Hematopoietic multipotent progenitor cell treated with erythropoietin and hydrocortisone succinate and interleukin-3 and kit ligand, for 6 days (in vitro differentiated cells): ENCODE measurements at places on chromosomes 13 and 19.

DNA sequence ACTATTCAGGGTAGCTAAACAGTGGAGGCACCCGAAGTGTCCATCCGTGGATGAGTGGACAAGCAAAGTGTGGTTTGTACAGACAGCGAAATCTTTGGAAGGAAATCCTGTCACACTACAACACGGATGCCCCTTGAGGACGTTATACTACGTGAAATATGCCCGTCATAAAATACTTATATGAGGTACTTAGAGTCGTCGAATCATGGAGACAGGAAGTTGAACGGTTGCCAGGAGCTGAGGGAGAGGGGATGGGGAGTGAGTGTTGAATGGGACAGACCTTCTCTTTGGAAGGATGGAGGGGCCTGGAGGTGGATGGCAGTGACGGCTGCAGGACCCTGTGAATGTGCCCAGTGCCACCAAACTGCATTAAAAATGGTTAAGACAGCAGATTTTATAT, 11.6 kb downstream of the ATP4B start:
- peak; percentile 21 for DNase-seq

- peak; percentile 24 for DNase-seq
Observed at GRCh38 chr19:44807162-44807561, 1.7 kb upstream of the BCAM start.

DNA sequence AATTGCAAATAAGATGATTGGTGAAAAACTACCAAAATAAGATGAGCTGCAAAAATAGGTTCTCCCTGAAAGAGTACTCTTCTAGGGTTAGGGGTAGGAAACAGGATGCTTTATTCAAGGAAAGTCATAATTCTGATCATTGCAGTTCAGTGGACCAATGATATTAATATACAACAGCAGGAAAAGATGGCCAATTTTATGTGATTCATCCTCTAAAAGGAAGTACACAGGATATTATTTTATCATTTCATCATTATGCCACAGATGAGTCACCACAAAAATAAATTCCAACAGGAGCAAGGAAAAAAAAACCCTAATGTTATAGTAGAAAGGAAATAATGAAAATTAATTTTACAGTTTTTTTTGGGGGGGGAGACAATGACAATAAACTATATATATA, 205.0 kb downstream of the NALCN start:
- DNase-seq: no peak

DNA sequence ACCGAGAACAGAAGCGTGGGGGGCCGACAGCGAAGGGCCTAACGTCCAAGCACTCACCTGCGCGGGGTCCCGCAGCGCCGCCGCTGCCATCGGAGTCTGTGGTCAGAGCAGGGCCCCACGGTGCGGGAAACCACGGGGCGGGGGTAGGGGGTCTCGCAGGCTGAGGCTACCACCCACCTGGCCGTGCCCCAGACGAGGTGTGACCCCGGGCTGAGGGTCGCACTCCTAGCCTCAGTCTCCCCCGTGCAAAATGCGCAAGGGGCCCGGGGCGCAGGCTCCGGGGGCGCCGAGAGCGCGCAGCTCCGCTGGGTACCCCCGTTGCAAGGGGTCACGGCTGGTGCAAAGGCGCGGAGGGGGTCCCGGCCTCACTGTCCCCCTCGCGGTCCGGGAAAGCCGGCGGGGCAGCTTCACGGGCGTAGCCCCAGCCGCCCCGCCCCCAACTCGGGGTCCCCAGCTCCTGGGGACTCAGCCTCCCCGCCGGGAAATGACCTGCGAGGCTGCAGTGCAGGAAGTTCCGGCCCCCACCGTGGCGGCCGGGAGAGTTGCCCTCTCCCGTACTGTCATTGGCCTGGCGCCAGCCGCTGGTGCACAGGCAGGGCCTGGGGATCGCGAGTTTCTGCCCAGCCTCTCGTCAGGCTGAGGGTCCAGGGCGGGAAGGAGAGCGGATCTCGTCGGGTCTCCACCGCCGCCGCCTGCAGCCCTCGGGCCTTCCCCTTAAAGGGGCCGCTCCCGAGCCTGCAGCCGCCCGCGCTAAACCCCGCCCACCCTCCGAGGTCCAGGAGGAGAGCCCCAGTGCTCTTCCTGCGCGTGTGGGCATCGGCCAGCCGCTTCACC, at the start of gene ZNF792:
Gene ZNF792, minus strand, starts transcription at position 657 of the 834 bp plus-strand sequence. Its CDS starts 567 bp downstream, at position 90.
- peak; percentile 76 for DNase-seq

GRCh38 chr13:50125304-50125553, 110.0 kb downstream of the KCNRG start:
- no peak for DNase-seq

- peak; percentile 62 for DNase-seq
Observed at GRCh38 chr19:46529622-46530451, 34.2 kb upstream of the PNMA8B start.

DNA sequence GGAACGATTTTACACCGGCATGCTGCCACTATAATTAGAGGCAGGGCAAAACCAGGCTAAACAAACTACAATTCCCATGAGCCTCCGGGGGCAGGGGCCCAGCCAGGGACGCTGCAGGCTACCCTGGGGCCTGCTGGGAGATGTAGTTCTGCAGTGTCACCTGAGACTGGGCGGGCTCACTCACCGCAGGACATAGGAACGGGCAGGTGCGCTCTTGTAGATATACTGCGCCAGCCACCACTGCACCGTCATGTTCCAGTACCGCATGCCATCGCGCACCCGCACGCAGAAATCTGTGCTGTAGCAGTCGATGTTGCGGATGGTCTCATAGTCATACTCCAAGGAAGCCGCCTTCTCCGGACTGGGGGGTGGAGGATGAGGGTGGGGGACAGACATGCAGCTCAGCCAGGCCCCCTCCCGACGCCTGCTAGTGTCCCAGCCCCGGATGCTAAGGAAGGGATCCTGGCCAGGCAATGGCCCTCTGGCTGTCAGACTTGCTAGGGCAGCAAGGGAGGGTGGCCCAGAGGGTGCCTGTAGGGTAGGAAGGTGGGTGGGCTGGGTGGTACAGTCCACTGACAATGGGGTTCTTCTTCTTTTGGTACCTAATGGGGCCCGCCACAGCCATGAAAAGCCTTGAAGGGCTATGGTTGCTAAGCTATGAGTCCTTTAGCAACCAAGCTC, 5.8 kb upstream of the TMC4 start:
- DNase-seq: peak; percentile 68

GRCh38 chr13:100102042-100102441, 13.1 kb downstream of the PCCA start:
- DNase-seq: no peak

DNA sequence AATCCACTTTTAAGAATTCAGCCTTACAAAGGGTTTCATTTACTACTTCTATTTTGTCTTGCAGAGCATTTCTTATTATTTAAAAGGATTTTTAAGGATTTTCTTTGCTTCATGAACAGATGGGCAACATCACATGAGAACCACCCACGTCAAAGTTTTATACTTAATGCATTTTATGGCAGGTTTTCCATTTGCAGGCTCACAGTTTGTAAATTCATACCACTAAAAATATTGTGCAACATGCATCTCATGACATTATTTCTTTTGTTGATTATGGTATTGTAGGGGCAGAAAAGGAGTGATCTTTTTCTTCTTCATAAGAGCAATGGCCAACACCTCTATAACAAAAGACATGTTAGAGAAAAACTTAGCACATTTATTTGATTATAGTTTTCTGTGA, 554.0 kb upstream of the SPRY2 start:
- no peak for DNase-seq

DNA sequence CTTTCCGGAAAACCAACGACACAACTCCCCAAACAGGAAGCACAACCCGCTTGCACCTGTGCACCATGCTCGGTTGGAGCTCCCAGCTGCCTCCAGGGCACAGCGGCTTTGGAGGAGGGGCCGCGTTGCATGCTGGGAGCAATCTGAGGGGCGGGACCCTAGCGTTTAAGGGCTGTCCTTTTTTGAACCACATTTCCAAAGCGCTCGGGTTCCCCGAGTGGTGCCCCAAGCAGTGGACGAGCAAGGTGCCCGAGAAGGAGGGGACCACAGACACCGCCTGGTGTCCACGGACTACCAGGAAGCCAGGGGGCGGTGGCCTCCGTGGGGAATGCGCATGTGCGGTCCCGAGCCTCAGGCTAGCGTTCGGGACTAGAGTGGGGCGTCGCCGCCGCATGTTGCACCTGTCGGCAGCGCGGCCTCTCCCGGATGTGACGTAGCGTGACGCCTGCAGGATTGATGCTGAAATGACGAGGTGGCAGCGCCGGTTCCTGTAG, 11.9 kb upstream of the ZNF57 start:
- peak; percentile 65 for DNase-seq

DNA sequence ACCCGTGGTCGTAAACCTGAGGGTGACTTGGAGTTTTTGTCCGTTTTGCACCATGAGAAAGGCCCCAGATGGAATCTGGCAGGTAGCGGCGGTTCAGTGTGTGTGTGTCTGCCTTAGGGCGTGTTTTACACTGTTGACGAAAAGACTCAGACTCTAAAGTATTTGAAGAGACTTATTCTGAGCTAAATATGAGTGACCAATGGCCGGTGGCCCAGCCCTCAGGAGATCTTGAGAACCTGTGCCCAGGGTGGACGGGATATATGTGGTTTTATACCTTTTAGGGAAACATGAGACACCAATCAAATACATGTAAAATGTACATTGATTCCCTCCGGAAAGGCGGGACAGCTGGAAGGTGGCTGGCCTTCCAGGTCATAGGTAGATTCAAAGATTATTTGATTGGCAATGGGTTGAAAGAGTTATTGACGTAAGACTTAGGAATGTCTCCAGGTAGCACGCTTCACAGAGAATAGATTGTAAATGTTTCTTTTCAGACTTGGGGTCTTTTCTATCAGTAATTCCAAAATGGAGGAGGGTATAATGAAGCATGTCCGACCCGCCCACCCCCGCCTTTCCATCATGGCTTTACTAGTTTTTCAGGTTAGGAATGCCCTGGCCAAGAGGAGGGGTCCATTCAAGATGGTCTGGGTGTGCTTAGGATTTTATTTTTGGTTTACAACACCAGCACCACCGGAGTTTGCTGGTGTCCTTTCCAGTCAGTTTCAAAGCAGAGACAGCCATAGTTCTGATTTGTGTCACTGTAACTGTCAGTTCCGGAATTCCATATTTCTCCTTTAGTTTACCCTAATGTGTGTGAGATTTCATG, 1.0 kb upstream of the ZNF529 start:
- DNase-seq: peak; percentile 57

- no peak for DNase-seq
Observed at GRCh38 chr13:67803118-67803517, 573.0 kb upstream of the PCDH9 start.

DNA sequence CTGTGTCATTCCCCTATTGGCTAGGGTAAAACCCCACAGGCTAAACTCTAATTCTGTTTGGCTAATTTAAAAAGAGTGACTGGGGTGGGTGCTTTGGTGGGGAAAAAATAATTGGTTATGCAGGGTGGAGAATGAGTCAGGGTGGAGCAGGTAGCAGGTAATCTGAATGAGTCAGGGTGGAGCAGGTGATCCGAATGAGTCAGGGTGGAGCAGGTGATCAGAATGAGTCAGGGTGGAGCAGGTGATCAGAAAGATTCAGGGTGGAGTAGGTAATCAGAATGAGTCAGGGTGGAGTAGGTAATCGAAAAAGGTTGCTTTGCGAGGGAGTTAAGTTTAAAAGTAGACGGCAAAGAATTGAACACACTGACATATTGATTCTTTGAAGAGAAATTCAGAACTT, 1218.8 kb upstream of the ATXN8OS start:
- DNase-seq: no peak

DNA sequence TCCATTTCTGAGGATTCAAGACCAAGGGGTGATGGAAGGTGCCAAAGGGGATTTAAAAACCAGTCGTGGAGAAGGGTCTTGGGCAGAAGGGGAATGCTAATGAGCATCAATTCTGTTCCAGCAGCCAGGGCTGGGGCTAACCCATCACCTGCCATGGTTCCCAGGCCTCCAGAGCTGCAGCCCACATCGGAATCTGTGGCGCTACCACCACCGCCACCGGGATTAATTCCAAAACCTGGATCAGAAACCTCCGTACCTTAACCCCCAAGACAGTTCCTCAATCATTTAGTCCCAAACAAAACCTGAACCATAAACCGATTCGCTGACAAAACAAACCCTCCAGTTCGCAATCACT, 583 bp downstream of the ZNF615 start:
- no peak for DNase-seq

DNA sequence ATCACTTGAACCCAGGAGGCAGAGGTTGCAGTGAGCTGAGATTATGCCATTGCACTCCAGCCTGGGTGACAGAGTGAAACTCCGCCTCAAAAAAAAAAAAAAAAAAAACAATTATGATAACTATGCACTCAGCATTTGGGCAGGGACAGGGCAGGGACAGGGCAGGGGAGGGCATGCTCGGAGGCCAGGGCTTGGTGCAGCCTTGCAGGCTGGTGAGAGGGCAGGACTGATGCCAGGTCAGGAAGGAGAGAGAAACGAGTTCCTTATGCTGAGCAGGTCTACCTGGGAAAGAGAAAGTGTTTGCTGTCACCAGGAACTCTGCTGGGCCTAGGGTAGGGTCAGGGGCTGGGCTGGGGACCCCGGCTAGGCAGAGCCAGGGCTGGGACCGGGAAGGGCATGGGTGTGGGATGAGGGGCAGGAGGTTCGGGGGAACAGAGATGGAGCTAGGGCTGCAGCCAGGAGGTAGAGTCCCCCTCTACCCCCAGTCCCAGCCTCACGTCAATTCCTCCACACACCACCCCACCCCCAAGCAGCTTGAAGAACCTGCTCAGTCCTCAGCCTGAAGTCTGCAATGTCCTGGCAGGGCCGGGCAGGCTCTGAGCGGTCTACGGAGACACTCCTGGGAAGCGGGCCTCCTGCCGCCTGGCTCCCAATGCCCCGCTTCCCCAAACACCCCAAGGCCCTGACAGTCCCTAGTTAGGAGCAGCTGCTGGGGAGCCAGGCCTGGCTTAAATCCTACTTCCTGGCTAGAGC, 2.8 kb downstream of the FXYD3 start:
- DNase-seq: peak; percentile 71

DNA sequence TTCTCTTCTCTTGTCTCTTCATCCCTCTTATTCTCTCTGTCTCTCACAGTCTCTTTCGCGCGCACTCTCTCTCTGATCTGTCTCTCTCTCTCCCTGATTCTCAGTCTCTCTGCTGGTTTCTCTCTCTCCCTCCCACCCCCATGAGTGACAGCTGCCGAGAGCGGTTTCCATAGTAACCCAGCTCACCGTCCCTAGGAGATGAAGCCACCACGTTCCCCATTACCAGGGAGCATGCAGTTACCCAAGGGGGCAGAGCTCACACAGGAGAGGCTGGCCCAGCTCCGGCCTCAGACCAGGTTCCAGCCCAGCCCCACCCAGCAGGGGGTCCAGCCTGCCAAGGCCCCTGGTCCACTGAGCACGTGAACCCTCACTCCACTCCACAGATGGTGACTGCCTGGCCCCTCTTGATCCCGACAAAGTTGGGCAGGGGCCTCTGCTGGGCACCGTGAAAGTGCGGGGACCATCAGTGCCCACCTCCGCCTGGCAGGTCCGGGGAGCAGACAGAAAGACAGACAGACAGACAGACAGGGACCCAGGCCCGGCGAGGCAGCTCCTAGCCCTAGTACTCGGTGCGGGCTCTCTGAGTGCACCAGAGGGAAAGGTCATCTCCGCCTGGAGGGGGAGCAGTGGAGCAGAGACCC, 50.6 kb downstream of the CELF5 start:
- peak; percentile 73 for DNase-seq

- no peak for DNase-seq
Observed at GRCh38 chr13:59236944-59237343, 926.8 kb downstream of the DIAPH3 start.
